Hepatocyte (in vitro differentiated cells): ENCODE measurements at places on chromosomes 5 and 9. TPM values are rescaled to one million over a fixed set of nuclear protein-coding genes. Genes with fewer than 3 reads are reported as not detected.

GRCh38 chr9:35027860-35028259, 38.3 kb downstream of the DNAJB5 start:
- H3K27ac ChIP-seq = no peak overlapping the region
- no peak overlapping the region for H3K4me3 ChIP-seq
- no peak for DNase-seq
- no peaks in the 10 kb centered on the region for H3K36me3 ChIP-seq
- H3K27me3 ChIP-seq = no peaks in the 10 kb centered on the region

GRCh38 chr5:155815248-155815647, 511.7 kb upstream of the SGCD start:
- no peaks in the 10 kb centered on the region for H3K4me1 ChIP-seq
- no peaks in the 10 kb centered on the region for H3K27me3 ChIP-seq
- no peak for DNase-seq
- no peaks in the 10 kb centered on the region for H3K36me3 ChIP-seq

GRCh38 chr5:75260708-75261107, 24.0 kb upstream of the ANKRD31 start:
- H3K27me3 ChIP-seq = no peaks in the 10 kb centered on the region
- H3K36me3 ChIP-seq = no peaks in the 10 kb centered on the region
- peak; percentile 56 for DNase-seq

- peaks cover 6% of the 10 kb centered on the region for H3K4me1 ChIP-seq
- no peaks in the 10 kb centered on the region for H3K27me3 ChIP-seq
- no peak overlapping the region for H3K4me3 ChIP-seq
- no peak overlapping the region for H3K27ac ChIP-seq
- H3K36me3 ChIP-seq = peaks cover 3% of the 10 kb centered on the region
Measured at GRCh38 chr5:95899006-95899405, 62.6 kb downstream of the ELL2 start.

GRCh38 chr9:127667127-127667844, 39.5 kb upstream of the CFAP157 start:
- peaks cover 9% of the 10 kb centered on the region for H3K4me1 ChIP-seq
- H3K36me3 ChIP-seq = no peaks in the 10 kb centered on the region
- no peak overlapping the region for H3K4me3 ChIP-seq

GRCh38 chr5:65880496-65881072, 45.8 kb upstream of the ERBIN start:
- no peak overlapping the region for H3K27ac ChIP-seq
- no peak overlapping the region for H3K4me3 ChIP-seq
- H3K27me3 ChIP-seq = no peaks in the 10 kb centered on the region
- no peaks in the 10 kb centered on the region for H3K4me1 ChIP-seq

DNA sequence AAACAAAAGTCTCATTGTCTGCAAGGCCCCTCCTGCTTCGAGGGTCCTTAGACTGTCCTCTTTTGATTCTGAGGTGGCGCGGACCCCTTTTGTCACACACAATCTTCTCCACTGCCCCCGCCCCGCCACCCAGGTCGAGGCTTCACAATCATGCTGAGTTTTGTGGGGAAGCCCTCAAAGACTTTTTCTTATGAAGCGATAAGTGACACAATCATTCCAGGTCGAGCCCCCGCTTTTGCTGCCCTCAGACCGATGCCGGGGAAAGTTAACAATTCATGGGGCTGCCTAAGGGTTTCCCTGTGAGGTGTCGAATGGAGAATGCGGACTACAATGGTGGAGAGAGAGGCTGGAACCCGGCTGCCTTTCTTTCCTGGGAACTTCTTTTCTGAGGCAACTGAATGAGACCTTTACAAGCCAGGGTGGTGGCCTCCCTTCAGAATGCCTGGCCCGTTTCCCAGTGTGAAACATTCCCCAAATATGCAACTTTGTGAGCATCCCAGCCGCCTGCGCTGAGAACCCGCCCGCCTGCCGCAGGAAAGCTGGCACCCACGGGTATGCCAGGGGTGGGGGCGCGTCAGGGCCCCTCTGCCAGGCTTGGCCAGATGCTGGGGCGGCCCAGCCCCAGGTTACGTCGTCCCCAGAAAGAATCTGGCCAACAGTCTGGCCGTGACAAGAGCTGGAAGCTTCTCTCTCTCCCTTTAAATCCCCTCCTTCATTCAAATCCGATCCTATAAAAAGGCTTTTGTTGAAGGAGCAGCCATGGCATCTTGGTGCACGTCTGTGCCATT, 71.9 kb downstream of the MAP1B start:
- no peak for DNase-seq
- no peak overlapping the region for H3K4me3 ChIP-seq
- no peaks in the 10 kb centered on the region for H3K4me1 ChIP-seq
- no peaks in the 10 kb centered on the region for H3K27me3 ChIP-seq
- H3K27ac ChIP-seq = no peak overlapping the region
- H3K36me3 ChIP-seq = no peaks in the 10 kb centered on the region

DNA sequence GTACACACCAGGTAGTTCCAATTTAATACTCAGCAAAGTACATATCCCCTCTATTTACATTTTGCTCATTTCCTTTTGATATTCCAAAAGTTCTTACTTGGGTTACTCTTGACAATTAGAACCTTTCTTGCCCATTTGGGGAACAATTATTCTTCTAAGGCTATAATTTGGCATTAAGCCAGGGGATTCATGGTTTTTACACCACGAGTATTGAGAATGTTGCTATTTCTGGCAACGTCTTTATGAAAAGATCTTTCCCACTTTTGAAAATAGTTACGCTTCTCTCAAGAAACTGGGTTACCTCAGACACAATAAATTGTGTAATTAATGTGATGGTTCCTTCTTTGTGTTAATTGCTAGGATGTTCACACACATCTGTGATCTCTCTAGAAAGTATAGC, 11.5 kb upstream of the CAAP1 start:
- DNase-seq = no peak
- no peaks in the 10 kb centered on the region for H3K4me1 ChIP-seq
- H3K36me3 ChIP-seq = no peaks in the 10 kb centered on the region
- no peak overlapping the region for H3K4me3 ChIP-seq

GRCh38 chr9:115775659-115776058, 377.9 kb upstream of the PAPPA start:
- H3K4me1 ChIP-seq = no peaks in the 10 kb centered on the region
- no peak overlapping the region for H3K4me3 ChIP-seq
- H3K27me3 ChIP-seq = no peaks in the 10 kb centered on the region

GRCh38 chr9:1173211-1173610, 123.1 kb downstream of the DMRT2 start:
- H3K27me3 ChIP-seq = no peaks in the 10 kb centered on the region
- no peak overlapping the region for H3K27ac ChIP-seq
- H3K4me3 ChIP-seq = no peak overlapping the region
- H3K4me1 ChIP-seq = no peaks in the 10 kb centered on the region

GRCh38 chr9:74653410-74654080, 156.4 kb downstream of the RORB start:
- no peaks in the 10 kb centered on the region for H3K36me3 ChIP-seq
- DNase-seq = no peak
- no peak overlapping the region for H3K4me3 ChIP-seq
- no peaks in the 10 kb centered on the region for H3K4me1 ChIP-seq
- H3K27me3 ChIP-seq = no peaks in the 10 kb centered on the region

- no peak overlapping the region for H3K27ac ChIP-seq
- H3K27me3 ChIP-seq = no peaks in the 10 kb centered on the region
- H3K4me3 ChIP-seq = no peak overlapping the region
- H3K4me1 ChIP-seq = no peaks in the 10 kb centered on the region
- H3K36me3 ChIP-seq = no peaks in the 10 kb centered on the region
Measured at GRCh38 chr9:76927540-76928240, 21.8 kb upstream of the PRUNE2 start.

DNA sequence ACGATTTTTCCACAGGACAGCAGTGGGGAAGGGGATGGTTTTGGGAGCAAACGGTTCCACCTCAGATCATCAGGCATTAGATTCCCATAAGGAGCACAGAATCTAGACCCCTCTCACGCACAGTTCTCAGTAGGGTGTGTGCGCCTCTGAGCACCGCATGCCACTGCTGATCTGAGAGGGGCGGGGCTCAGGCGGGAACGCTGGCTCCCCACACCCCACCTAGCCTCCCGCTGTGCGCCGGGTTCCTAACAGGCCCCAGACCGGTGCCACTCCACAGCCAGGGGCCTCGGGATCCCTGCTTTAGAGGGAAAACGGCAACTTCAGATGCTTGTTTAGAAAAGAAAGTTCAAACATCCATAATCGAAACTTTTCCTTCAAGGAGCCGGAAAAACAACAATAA, 20.4 kb downstream of the TERT start:
- H3K4me1 ChIP-seq = no peaks in the 10 kb centered on the region
- H3K4me3 ChIP-seq = no peak overlapping the region
- no peaks in the 10 kb centered on the region for H3K27me3 ChIP-seq
- no peak overlapping the region for H3K27ac ChIP-seq

GRCh38 chr5:154479160-154479943, 1.3 kb upstream of the HAND1 start:
- peak overlapping the region; percentile 48 for H3K27ac ChIP-seq
- H3K36me3 ChIP-seq = no peaks in the 10 kb centered on the region
- peaks cover 98% of the 10 kb centered on the region for H3K27me3 ChIP-seq
- DNase-seq = no peak
- H3K4me1 ChIP-seq = peaks cover 48% of the 10 kb centered on the region
- no peak overlapping the region for H3K4me3 ChIP-seq

DNA sequence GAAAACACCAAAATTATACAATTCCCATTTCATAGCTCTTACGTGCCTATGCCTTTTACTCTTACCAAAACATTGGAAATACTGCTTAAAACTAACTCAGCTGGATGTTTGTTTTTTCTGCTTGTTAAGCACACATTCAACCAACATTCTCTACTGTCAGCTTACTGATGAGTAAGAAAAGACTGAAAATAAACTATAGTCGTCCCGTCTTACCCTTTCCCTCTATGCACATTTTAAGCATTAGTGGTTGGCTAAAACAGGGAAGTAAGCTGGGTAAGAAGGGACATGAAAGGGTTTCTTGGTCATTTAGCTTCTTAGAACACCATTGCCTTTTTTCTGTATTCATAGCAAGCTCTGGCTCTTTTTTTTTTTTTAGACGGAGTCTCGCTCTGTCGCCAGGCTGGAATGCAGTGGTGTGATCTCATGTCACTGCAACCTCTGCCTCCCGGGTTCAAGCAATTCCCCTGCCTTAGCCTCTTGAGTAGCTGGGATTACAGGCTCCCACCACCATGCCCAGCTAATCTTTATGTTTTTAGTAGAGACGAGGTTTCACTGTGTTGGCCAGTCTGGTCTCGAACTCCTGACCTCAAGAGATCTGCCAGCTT, 232.1 kb upstream of the PCSK5 start:
- no peaks in the 10 kb centered on the region for H3K36me3 ChIP-seq
- no peak overlapping the region for H3K4me3 ChIP-seq
- no peaks in the 10 kb centered on the region for H3K4me1 ChIP-seq

DNA sequence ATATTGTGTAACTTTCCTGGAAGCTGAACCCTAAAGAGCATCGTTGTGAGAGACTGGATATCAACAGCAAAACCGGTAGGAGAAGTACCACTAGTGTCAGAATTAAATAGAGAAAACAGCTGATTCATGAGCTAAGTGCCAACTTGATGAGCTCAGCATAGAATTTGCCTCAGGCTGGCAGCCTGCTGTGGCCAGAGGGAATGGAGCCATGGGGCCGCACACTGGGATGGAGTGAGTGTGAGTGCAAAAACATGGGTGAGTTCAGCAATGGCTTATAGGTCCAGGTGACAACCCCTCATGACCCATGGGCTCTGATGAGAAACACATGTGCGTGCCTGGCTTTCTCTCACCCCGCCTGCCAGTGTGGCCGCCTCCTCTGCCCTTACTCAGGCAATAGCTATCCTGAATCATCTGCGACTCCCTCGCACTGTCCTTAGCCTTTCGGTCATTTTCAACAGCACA, 25.4 kb downstream of the ADAMTS16 start:
- no peak for DNase-seq
- no peaks in the 10 kb centered on the region for H3K27me3 ChIP-seq
- H3K36me3 ChIP-seq = no peaks in the 10 kb centered on the region
- H3K4me3 ChIP-seq = no peak overlapping the region
- no peak overlapping the region for H3K27ac ChIP-seq
- H3K4me1 ChIP-seq = no peaks in the 10 kb centered on the region

DNA sequence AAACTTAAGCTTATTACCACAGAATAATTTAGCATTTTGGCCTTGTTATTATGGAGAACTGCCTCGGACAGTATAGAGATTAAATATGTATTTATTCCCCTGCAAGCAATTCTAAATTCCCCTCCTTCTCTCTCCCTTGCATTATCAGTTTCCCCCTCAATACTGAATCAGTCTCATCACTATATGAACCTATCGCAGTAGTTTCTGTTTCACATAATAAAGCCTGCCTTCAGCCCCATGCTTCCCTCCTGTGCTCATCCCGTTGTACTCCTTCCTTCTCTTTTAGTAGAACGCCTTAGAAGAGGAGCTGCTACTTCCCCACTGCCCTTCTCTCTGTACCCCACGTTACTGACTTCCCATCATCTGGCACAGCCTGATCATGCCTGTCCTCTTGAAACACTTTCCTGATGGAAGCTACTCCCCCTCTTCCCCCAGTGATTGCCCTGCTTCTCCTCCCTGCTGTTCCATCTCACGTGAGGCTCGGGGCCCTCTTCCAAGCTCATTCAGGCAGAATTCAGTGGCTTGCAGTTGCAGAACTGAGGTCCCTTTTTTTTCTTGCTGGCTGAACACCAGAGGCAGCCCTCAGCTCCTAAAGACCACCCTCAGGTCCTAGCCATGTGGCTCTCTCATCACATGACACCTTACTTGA, 93.4 kb downstream of the PPIC start:
- no peak for DNase-seq
- H3K27ac ChIP-seq = no peak overlapping the region
- no peaks in the 10 kb centered on the region for H3K4me1 ChIP-seq
- no peaks in the 10 kb centered on the region for H3K36me3 ChIP-seq
- H3K4me3 ChIP-seq = no peak overlapping the region
- H3K27me3 ChIP-seq = no peaks in the 10 kb centered on the region

DNA sequence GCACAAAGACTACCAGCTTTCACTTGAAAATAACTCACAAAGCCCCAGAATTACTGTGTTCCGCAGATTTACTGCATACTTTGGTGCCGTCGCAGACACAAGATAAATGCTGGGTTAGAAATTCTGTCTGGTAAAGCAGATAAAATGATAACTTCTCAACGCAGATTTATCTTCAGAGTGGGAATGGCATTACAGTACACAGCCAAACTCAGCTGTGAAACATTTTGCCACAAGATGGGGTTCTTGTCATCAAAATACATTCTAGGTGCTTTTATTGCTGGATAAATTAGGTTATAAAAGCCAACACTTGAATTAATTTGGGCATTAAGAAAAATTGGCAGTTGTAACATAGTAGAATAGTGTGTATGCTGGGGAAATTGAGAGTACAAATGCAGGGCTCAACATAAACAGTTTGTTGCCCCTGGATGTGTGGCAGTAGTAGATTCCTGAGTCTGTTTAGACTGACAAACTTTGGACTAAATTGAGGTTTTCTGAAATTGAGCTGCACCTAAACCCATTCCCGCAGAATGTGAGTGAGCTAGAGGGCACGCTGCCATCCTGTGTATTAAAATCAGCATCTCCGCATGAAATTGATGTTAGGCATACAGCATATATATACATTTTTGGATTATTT, 61.1 kb downstream of the LMNB1 start:
- DNase-seq = no peak
- H3K36me3 ChIP-seq = no peaks in the 10 kb centered on the region
- no peak overlapping the region for H3K27ac ChIP-seq
- H3K27me3 ChIP-seq = no peaks in the 10 kb centered on the region
- H3K4me3 ChIP-seq = no peak overlapping the region

The CORO2A gene
- 24.6 and 27.1 TPM in 2 replicates for total RNA-seq

The OR2V2 gene
- total RNA-seq = not detected in 2 replicates

The SNCAIP gene
- total RNA-seq = 19.0 and 19.1 TPM in 2 replicates

The LRRTM2 gene
- total RNA-seq = 0.16 and 0.47 TPM in 2 replicates

The PITX1 gene
- total RNA-seq = 62.9 and 64.9 TPM in 2 replicates

The NSMF gene
- 37.2 and 39.5 TPM in 2 replicates for total RNA-seq

The CACFD1 gene
- total RNA-seq = 31.5 and 37.8 TPM in 2 replicates

The FAM153A gene
- 0.27 and 1.6 TPM in 2 replicates for total RNA-seq

The SAXO1 gene
- not detected in 2 replicates for total RNA-seq

The SRP19 gene
- total RNA-seq = 123 and 152 TPM in 2 replicates
